Nucleus accumbens (tissue), 56 donors: ENCODE measurements at places on chromosomes 1 and 21.
A peak's percentile ranks its signal among the peaks of the same experiment; 100 is the strongest.

DNA sequence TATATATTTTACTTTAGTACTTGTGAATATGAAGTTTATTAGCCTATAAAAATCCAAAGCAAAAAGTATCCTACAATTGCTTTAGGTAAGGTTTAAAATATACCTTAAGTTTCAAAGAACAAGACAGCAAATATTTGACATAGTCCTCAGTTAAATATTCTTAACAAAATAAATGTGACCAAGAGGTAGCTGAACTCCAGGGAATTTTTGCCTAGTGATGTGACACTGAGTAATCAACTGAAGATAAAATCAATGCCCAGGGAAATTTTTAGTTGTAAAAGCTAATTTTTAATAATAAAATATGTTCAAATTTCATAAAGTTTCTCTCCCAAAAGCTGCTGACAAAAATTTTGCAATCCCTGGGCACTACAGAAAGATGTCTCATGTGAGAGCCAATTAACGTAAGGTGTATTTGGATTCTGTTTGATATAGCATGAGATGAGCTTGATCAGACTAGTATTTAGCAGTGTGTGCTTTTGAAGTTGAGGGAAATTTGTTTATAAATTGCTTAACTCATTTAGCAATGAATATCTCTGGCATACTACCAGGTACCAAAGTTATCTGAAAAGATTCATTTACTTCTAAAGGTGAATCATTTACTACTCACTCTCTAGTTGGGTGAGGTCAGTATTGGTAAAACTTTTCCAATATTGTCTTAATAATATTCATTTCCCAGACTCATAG lies 80.2 kb upstream of the PALMD start:
- DNase-seq = no peak

DNA sequence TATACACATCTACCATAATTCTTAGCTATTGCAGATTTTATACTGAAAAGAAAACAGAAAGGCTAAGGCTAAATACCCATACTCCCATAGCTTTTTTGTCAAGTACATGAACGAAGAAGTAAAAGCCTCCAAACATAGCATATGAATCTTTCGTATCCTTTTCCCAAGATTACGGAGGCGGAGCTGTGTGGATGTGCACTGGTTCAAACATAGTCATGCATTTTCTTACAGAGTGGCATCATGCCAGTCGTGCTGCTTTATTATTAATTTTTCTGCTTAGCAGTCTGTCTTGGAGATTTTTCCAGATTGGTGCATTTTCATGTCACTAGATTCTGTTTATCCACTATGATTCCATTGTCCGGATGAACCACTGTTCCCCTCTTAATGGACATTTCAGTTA lies 118.7 kb upstream of the RUNX3 start:
- peak; percentile 19 for DNase-seq

GRCh38 chr1:179143322-179143721 lies 61.5 kb downstream of the TOR3A start:
- DNase-seq = no peak

GRCh38 chr1:103108376-103109150 lies at the start of gene COL11A1:
Gene COL11A1 (minus strand): TSS chr1:103108522. CDS start chr1:103108178, 344 bp downstream.
- peak; percentile 65 for DNase-seq

DNA sequence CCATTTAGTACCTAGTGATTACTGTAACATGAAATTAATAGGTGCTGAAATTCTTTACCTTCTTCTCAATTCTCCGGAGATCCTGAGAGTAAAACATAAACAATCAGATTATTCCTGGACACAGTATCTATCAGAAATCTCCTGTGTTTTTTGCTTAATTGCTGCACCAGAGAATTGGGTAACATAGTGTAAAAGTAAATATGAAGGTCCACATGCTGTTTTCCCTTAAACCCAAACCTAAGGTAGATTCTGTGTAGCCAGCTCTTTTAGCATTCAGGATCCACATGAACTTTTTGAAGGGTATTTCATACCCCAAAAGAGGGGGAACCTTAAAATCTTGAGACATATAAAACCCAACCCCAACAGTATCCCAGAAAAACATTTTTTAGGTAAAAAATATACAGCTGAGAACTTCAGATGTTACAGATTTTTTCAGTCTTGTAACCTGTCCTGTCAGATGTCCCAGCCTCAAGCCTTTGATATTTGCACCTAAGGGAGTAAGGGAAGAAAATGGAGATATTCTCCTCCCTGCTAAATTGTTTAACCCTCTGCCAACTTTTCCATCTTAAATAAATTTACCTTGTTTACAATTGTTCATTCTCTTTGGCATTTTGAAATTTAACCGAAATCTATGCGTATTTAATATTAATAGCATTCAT lies 11.2 kb downstream of the ODR4 start:
- DNase-seq = no peak

- no peak for DNase-seq
Observed at GRCh38 chr1:213985209-213986019, 2.4 kb upstream of the PROX1 start.

DNA sequence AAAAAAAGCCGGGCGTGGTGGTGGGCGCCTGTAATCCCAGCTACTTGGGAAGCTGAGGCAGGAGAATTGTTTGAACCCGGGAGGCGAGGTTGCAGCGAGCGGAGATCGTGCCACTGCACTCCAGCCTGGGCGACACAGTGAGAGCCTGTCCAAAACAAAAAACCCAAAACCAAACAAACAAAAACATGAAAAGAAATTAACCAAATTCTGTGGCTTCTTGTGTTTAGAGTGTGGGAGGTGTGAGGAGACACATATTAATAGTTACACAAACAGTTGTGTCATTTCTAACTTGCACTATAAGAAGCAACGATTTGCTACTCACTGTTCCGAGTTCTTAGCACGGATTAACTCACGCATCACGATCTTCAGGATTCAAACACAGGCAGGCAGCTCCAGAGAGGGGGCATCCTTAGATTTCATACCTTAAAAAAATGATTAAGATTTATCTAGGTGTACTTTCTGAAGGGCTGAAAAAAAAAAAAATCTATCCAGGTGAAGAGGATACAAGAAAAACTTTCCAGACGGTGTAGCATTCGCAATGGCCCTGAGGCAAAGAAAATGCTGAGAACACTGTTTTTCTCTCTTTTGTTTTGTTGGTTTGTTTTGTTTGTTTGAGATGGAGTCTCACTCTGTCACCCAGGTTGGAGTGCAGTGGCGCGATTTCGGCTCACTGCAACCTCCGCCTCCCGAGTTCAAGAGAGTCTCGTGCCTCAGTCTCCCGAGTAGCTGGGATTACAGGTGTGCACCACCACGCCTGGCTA lies 713 bp upstream of the HMGCL start:
- DNase-seq = no peak

- no peak for DNase-seq
Observed at GRCh38 chr1:55181666-55182065, 33.5 kb downstream of the USP24 start.

DNA sequence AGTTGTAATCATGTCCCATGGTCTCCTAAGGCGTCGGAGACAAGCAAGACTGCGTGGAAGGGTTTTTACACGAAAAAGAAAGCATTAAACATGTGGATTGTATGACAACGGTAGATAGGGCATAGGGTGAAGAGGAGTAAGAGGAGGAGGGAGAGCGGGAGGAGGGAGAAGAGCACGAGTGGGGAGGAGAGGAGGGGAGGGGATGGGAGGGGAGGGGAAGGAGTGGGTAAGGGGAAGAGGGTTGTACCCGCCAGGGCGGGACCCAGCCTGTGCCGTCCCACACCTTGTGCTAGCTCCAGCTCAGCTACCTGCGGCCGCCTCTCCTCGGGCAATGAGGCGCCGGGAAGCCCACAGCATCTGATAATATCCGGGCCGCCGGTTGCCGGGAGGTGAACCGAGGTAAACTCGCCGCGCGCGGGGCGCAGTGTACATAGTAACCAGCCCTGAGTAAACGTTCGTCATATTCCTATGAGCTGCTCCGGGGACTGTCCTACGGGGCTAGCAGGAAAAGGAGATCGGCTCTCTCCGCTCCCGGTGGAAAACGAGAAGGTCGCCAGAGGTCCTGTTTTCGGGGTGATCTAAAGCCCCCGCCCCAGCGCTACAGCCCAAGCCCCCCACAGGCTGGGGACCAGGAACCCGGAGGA lies 449 bp upstream of the RCAN3 start:
- no peak for DNase-seq
